ENCODE measurements at places on chromosomes 2 and 18.

GRCh38 chr18:23504720-23505119, 1.4 kb downstream of the RMC1 start:
- DNase-seq: no peak

- DNase-seq: no peak
These were observed 1105.4 kb upstream of the KLHL29 start for GRCh38 chr2:22279541-22279940.

DNA sequence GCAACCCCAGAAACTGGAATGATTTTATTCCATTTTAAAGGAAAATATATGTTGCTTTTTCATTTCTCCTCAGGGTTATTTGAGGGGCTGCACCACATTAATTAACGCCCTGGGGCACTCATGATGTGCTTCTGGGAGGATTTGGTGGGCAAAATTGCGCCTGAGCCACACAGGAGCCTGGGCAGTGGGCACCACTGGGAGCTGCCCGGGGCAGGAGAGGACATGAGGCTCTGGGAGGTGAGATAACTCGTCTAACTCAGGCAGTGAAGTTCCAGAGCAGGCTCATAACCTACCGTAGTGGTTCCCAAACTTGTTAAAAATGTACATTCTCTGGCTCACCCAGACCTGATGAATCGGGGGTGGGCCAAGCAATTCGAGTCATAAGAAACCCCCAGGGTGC, 68.3 kb downstream of the EDAR start:
- no peak for DNase-seq

DNA sequence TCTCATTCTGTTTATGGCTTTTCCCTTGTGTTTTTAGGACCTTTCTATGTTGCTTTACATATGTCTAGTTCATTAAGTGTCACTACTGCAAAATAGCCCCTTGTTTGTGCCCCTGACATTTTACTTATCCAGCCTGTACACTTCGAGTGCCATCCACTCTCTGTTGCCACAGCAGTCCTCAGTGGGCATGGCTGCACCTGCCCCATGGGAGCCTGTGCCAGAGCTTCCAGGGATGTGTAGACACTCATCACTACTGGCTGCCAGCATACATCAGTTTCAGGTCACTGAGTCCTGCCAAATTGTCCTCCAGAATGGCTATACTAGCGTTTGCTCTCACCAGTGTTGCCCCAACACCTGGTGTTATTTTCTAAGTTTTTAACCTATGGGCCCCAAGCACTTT, 80.4 kb downstream of the ARMC9 start:
- no peak for DNase-seq

- no peak for DNase-seq
These were observed 22.7 kb downstream of the GPR55 start for GRCh38 chr2:230902180-230902899.

- no peak for DNase-seq
These were observed 983.2 kb upstream of the CDH2 start for GRCh38 chr18:29160170-29160569.

DNA sequence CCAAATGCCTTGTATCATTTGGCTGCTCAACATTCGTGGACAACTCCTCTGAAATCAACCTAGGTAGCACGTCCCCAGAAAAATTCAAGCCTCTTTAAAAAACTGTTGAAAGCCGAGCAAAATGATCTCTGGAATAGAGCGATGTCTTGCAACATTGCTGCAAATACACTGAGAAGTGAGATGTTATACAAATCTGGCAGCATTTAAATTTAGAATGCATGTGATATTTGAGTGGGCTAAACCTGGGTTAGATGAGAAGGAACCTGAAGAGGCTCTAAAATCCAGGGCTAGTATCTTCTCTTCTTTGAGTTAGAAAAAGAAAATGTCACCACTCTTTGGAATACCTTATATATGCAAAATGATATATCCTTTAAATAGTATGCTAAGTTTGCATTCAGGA, 81.5 kb upstream of the ZBTB14 start:
- DNase-seq: no peak

GRCh38 chr2:146651361-146651760, 1193.5 kb upstream of the ACVR2A start:
- DNase-seq: no peak

DNA sequence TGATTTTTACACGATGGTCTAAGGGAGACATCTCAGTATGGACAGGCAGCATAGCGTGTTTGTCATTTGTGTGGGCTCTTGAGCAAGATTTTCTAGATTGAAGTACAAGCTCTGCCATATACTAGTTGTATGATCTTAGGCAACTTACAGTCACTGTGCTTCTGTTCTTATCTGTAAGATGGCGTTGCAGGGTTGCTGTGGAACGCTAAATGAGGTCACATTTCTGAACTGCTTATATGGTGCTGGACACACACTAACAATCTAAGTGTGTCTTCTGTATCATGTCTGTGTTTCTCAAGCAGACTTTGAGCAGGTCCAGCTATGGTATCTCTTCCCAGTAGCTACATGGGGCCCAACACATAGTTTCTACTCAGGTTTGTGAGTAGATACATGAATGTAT, 29.2 kb downstream of the PARD3B start:
- DNase-seq: no peak

- DNase-seq: no peak
These were observed 339.0 kb downstream of the SATB2 start for GRCh38 chr2:199118673-199119112.

Measured in globus pallidus (tissue), 1 donor.